Fibroblast of lung (primary cell): ENCODE measurements at places on chromosomes 13 and 19.

- H3K4me1 ChIP-seq, result no peaks in the 10 kb centered on the region
- no peaks in the 10 kb centered on the region for H3K36me3 ChIP-seq
- DNase-seq, result no peak
- no peaks in the 10 kb centered on the region for H3K27me3 ChIP-seq
- H3K27ac ChIP-seq, result no peak overlapping the region
- no peak overlapping the region for H3K4me3 ChIP-seq
Observed at GRCh38 chr13:93926425-93926824, 553.1 kb downstream of the DCT start.

DNA sequence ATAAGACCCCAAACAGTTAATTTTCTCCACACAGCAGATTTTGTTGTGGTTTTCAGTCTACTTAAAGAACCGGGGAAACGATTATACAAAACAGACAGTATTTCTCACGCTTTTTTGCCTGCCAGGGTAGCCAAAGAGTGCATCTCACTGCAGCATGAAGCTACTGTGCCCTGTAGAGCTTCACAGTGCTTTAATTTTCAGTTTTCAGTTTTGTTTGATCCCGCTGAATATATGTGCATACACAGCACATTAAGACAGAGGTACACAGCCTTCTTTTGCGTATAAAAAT lies 215.0 kb downstream of the TEX29 start:
- H3K27me3 ChIP-seq, result no peaks in the 10 kb centered on the region
- H3K27ac ChIP-seq, result no peak overlapping the region
- H3K36me3 ChIP-seq, result no peaks in the 10 kb centered on the region

GRCh38 chr19:22545751-22546150 lies 88.4 kb upstream of the ZNF492 start:
- H3K36me3 ChIP-seq, result no peaks in the 10 kb centered on the region
- H3K27ac ChIP-seq, result no peak overlapping the region
- no peaks in the 10 kb centered on the region for H3K27me3 ChIP-seq
- H3K4me1 ChIP-seq, result no peaks in the 10 kb centered on the region
- DNase-seq, result peak; percentile 0

DNA sequence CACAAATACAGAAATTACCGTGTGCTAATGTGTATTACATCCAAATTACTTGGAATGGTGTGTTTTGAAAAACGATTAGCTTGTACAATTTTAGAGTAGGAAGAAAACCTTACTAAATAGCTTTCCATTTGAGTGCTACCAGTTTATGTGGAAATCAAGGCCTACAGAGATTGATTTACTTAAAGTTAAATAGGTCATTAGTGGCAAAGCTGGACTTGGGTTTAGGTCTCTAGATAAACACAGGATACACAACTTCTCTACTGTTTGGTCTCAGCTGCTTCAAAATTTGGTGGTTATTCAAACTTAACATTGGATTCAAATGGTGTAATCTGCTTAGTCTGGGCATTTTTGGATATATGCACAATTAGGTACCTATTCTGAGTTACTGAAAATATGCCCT lies 21.4 kb downstream of the PCCA start:
- H3K4me1 ChIP-seq, result no peaks in the 10 kb centered on the region
- H3K27me3 ChIP-seq, result no peaks in the 10 kb centered on the region

GRCh38 chr13:87094646-87095045 lies 576.5 kb upstream of the SLITRK5 start:
- peaks cover 2% of the 10 kb centered on the region for H3K4me1 ChIP-seq
- no peak overlapping the region for H3K27ac ChIP-seq
- no peak overlapping the region for H3K4me3 ChIP-seq
- H3K36me3 ChIP-seq, result no peaks in the 10 kb centered on the region

DNA sequence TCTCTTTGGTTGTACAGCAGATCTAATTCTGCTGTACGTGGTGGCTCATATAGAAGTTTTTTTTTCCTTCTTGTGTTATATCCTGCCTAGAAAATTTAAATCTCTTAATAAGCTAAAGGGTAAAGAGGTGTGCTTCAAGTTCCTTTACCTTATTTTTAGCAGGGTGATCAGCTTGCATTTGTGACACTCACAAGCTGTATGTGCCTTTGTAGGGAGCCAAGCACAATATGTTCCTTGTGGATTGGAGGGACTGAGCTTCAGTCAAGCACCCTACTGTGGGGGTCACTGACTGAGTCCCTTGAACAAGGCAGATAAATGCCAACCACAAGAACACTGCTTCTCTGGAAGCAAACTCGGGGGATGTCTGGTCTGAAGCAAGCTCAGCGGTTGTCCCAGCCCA lies 12.6 kb upstream of the ERICH6B start:
- DNase-seq, result no peak
- H3K27ac ChIP-seq, result no peak overlapping the region

- H3K4me3 ChIP-seq, result no peak overlapping the region
- peak; percentile 46 for DNase-seq
- H3K36me3 ChIP-seq, result no peaks in the 10 kb centered on the region
- no peaks in the 10 kb centered on the region for H3K4me1 ChIP-seq
Observed at GRCh38 chr13:99686157-99686572, 184.9 kb downstream of the TM9SF2 start.

- peak; percentile 76 for DNase-seq
- no peaks in the 10 kb centered on the region for H3K4me1 ChIP-seq
Observed at GRCh38 chr13:60448907-60449510, 52.0 kb downstream of the TDRD3 start.

- no peak overlapping the region for H3K4me3 ChIP-seq
- no peaks in the 10 kb centered on the region for H3K27me3 ChIP-seq
- peaks cover 2% of the 10 kb centered on the region for H3K36me3 ChIP-seq
- no peak for DNase-seq
Observed at GRCh38 chr19:19677579-19677978, 8.9 kb downstream of the ZNF101 start.

GRCh38 chr13:34361560-34361959 lies 543.6 kb downstream of the RFC3 start:
- no peak overlapping the region for H3K27ac ChIP-seq
- DNase-seq, result peak; percentile 13
- H3K36me3 ChIP-seq, result no peaks in the 10 kb centered on the region
- H3K4me3 ChIP-seq, result no peak overlapping the region
- H3K4me1 ChIP-seq, result peaks cover 19% of the 10 kb centered on the region

DNA sequence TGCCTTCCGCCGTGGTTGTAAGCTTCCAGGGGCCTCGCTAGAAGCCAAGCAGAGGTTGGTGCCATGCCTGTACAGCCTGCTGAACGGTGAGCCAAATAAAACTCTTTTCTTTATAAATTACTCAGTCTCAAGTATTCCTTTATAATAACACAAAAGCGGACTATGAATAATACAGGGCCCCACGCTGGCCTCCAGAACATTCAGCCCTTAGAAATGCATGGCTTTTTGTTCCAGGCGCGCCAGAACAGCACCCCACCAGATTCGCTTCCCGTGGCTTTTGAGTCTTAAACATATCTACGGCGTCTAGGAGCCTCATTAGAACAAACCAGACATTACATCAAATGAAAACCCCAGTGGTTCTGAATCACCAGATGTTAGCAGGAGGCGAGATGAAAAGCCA lies 75.1 kb downstream of the SLC15A1 start:
- peak; percentile 94 for DNase-seq
- H3K36me3 ChIP-seq, result no peaks in the 10 kb centered on the region
- no peak overlapping the region for H3K4me3 ChIP-seq
- no peak overlapping the region for H3K27ac ChIP-seq

- DNase-seq, result no peak
- H3K4me1 ChIP-seq, result no peaks in the 10 kb centered on the region
- no peaks in the 10 kb centered on the region for H3K27me3 ChIP-seq
- H3K36me3 ChIP-seq, result no peaks in the 10 kb centered on the region
Observed at GRCh38 chr13:69566104-69566716, 541.4 kb upstream of the ATXN8OS start.

GRCh38 chr13:44609137-44609536 lies 33.0 kb upstream of the TSC22D1 start:
- no peak overlapping the region for H3K27ac ChIP-seq
- no peaks in the 10 kb centered on the region for H3K4me1 ChIP-seq
- no peak overlapping the region for H3K4me3 ChIP-seq
- no peak for DNase-seq

DNA sequence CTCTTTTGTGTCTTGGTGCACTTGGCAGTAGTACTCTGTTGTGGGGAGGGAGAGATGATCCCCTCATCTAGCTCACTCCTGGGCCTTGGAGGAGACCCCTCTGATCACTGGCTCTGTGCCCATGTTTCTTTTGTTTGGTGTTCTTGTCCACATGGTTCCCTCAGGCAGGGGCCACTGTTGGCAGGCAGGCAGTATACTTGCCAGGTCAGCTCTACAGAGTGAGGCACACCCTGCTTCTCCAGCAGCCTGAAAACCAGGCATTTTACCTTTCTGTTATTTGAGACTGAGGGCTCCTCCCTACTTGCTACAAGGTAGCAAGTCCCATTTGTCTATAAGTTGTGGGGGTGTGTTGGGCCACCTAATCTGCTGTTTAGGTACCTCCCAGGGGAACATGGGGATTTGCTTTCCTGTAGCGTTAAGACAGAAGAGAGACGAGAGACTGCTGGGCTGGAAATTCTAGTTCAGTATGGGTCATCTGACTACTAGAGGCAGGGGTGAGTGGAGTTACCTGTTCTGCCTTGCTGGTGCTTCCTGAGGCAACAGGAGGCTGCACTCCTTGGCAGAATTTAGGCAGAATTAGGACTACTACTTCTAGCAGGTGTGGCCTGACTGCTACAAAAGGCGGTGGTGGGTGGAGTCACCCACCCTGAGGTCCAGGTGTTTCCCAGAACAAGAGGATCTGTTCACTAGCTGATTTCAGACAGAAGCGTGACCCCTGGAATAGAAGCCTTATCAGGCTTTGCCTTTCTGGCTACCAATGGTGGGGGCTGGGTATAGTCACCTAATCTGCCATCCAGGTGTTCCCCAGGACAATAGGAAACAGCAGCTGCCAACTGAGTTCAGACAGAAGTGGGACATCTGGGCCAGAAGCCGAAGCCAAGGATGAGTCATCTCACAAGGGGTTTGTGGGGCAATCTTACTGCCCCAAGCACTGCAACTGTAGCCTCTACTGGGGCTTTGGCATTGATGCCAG lies 843.0 kb upstream of the ATXN8OS start:
- no peaks in the 10 kb centered on the region for H3K4me1 ChIP-seq
- no peak overlapping the region for H3K27ac ChIP-seq
- H3K4me3 ChIP-seq, result no peak overlapping the region

GRCh38 chr13:109333893-109334651 lies 452.3 kb downstream of the IRS2 start:
- no peaks in the 10 kb centered on the region for H3K27me3 ChIP-seq
- no peaks in the 10 kb centered on the region for H3K36me3 ChIP-seq
- peaks cover 2% of the 10 kb centered on the region for H3K4me1 ChIP-seq
- no peak for DNase-seq
- no peak overlapping the region for H3K4me3 ChIP-seq

DNA sequence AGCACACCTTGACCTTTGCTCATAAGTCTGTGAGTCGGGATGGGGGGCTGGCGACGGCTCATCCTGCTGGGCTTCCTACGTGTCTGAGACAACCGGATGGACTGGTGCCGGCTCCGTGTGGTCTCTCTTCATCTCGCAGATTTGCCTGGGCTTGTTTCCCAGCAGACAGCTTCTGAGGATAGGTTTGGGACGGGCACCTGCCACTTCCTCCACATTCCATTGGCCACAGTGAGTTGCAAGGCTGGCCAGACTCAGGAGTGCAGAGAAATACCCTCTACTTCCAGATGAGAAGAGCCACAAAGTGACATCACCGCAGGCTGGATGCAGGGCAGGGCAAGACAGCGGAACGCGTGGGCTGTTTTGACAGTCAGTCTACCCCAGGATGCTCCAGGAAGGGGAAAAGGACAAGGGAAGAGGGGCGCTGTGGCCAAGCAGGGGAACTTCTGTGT lies 48.1 kb downstream of the IRS2 start:
- H3K4me3 ChIP-seq, result no peak overlapping the region
- H3K27me3 ChIP-seq, result no peaks in the 10 kb centered on the region
- no peaks in the 10 kb centered on the region for H3K36me3 ChIP-seq
- H3K27ac ChIP-seq, result no peak overlapping the region
- no peak for DNase-seq

GRCh38 chr13:43986421-43986981 lies 106.8 kb downstream of the LACC1 start:
- H3K27me3 ChIP-seq, result peaks cover 1% of the 10 kb centered on the region
- no peak overlapping the region for H3K27ac ChIP-seq
- H3K36me3 ChIP-seq, result no peaks in the 10 kb centered on the region
- no peaks in the 10 kb centered on the region for H3K4me1 ChIP-seq
- DNase-seq, result peak; percentile 18

- DNase-seq, result peak; percentile 18
- H3K36me3 ChIP-seq, result no peaks in the 10 kb centered on the region
- peaks cover 7% of the 10 kb centered on the region for H3K4me1 ChIP-seq
Observed at GRCh38 chr19:36488846-36489117, 579 bp downstream of the ZNF566 start.

DNA sequence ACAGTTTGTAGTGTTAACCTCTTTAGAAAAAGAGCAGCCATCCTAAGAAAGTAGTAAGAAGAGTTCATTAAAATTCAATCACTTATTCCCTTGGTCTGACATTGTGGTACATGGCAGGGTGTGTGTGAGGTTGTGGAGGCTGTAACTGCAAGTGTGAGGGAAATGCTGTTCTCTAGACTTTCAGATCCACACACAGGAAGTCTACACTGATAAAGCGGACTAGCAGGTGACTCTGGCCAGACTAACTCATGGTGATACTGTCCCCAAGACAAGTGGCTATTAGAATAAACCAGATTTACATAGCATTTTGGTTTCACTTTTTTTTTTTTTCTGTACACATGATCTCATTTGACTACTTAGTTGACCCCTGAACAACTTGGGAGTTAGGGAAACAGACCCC lies 10.0 kb downstream of the MTIF3 start:
- no peaks in the 10 kb centered on the region for H3K27me3 ChIP-seq
- H3K36me3 ChIP-seq, result peaks cover 8% of the 10 kb centered on the region
- DNase-seq, result no peak
- no peak overlapping the region for H3K27ac ChIP-seq
- H3K4me1 ChIP-seq, result no peaks in the 10 kb centered on the region
- H3K4me3 ChIP-seq, result no peak overlapping the region

- no peak overlapping the region for H3K4me3 ChIP-seq
- no peaks in the 10 kb centered on the region for H3K27me3 ChIP-seq
- H3K36me3 ChIP-seq, result no peaks in the 10 kb centered on the region
- H3K4me1 ChIP-seq, result peaks cover 7% of the 10 kb centered on the region
Observed at GRCh38 chr13:34867590-34867989, 74.5 kb upstream of the NBEA start.

GRCh38 chr13:96379967-96380366 lies 290.1 kb downstream of the HS6ST3 start:
- no peaks in the 10 kb centered on the region for H3K36me3 ChIP-seq
- no peaks in the 10 kb centered on the region for H3K4me1 ChIP-seq
- DNase-seq, result no peak
- H3K27me3 ChIP-seq, result no peaks in the 10 kb centered on the region

- no peaks in the 10 kb centered on the region for H3K4me1 ChIP-seq
- no peaks in the 10 kb centered on the region for H3K36me3 ChIP-seq
- H3K27ac ChIP-seq, result no peak overlapping the region
- no peak overlapping the region for H3K4me3 ChIP-seq
- DNase-seq, result no peak
- no peaks in the 10 kb centered on the region for H3K27me3 ChIP-seq
Observed at GRCh38 chr13:38167164-38167822, 182.4 kb upstream of the UFM1 start.
